Activated T-helper 1 cell treated with anti-CD3 and anti-CD28 coated beads, Interleukin-12 subunit alpha, Interleukin-12 subunit beta, Interleukin-2, Interleukin-4 antibody, amounts not matched to agents 30 ng/mL and 10 ng/mL and 1 ng/mL, durations not matched to agents 14 hours and 24 hours and 36 hours (primary cell): ENCODE measurements at places on chromosomes 16 and 17.

GRCh38 chr17:50161023-50161910 lies 4.5 kb upstream of the SGCA start:
- DNase-seq = peak; percentile 96

GRCh38 chr17:58019039-58019438 lies 12.0 kb upstream of the SRSF1 start:
- no peak for DNase-seq

DNA sequence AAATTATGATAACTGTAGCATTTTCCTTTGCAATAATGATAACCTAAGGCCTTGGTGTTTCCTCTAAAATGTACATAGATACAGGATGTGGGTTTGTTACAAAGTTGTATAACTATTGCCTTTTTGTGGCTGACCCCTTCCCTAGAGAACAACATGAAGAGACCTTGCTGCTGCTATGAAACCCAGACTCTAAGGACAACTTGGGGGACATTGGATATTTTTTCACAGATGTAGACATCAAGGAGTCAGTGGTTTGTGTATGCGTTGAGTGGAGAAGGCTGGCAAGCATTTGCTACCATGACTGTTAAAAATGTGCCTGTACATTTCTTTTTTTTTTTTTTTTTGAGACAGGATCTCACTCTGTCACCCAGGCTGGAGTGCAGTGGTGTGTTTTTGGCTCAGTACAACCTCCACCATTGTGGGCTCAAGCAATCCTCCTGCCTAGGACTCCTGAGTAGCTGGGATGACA lies 12.3 kb downstream of the HMOX2 start:
- no peak for DNase-seq

DNA sequence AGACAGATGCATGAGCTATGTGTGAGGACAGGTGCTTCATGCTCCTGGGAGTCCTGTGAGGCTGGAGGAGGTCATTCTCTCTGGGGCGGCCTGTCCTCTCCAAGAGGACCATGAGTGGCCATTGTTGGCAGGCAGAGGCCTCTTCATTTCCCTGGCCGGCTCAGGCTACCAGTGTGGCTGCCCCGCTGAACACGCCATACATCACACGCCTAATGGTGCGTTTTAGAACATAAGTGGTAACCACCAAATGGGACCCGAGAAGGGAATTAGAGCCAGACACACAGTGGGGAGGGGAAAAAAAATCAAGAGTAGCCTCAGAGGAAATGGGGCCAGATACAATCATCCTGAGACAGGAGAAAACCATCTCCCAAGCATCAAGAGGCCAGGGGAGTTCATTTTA lies 140.0 kb downstream of the SPACA3 start:
- DNase-seq = no peak

DNA sequence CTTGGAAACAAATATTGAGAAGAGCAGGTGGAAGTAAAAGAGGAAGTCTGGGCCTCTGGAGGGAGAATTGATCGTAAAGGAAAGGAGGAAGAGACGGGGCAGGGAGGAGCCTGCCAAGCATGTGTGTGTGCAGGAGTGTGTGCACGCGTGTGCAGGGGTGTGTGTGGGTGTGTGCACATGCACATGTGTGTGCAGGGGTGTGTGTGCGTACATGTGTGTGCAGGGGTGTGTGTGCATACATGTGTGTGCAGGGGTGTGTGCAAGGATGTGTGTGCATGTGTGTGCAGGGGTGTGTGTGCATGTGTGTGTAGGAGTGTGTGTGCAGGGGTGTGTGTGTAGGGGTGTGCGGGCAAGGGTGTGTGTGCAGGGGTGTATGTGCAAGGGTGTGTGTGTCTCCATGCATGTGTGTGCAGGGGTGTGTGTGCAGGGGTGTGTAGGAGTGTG lies 10.0 kb downstream of the CEP295NL start:
- DNase-seq = no peak

DNA sequence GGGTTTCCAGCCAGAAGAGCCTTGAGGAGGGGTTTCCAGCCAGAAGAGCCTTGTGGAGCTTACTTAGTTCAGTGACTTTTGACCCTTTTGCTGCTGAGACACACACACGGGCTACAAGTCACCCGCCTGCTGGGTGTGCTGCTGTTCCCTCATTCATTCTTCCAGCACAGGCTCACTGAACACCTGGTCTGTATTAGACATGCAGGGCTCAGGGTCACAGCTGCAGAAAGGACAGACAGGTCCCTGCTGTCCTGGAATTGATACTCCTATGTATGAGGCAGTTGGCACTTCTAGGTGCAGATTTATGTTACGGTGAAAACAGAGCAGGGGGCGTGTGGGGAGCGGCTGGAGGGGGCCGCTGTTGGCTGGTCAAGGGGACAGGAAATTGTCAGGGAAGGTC lies 6.8 kb downstream of the CACNG4 start:
- no peak for DNase-seq

DNA sequence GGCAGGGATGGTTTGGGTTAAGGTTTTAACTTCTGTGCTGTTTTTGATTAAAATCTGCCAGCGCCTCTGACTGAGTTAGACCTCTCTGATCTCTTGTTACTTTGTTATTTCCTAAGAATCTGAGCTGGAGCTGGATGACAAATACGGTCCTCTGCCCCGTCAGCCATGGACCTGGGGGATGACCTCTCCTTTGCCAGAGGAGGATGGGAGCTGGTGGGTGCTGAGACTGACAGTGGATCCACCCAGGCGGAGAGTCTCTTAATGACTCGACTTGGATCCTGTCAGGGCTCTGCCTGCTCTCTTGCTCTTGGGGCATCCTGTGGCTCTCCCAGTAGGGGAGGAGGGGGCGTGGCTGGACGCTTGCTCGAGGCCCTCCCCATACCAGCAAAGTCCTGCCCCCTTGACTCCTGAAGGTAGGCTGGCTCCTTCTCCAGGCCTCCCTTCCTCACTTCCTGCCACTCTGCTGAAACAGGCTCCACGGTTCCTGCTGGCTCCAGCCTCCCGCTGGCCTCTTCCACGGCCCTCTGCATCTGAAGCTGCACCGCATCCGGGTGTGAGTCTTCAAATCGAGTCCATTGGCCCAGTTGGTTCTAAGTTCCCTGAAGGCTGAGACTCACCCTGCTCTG lies 24.8 kb upstream of the MAP3K14 start:
- no peak for DNase-seq

DNA sequence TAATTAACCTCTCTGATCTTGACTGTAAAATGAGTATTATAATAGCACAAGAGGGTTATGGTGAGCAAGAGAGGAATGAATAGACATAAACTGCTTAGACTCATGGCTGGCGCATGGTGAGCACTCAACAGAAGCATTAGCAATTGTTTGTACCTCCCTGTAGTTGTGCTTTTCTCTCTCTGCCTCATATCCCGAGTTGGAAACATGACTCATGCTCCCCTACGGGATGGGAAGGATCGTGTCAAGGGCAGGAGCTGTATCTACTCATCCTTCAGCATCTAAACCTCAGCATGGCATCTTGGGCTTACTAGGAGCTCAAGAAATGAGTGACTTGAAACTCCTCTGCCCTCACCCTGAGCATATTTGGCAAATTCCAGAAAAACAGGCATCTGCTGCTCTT lies 299.6 kb downstream of the MAP2K4 start:
- DNase-seq = no peak

- DNase-seq = no peak
Observed at GRCh38 chr16:21283521-21284289, 5.6 kb upstream of the CRYM start.

DNA sequence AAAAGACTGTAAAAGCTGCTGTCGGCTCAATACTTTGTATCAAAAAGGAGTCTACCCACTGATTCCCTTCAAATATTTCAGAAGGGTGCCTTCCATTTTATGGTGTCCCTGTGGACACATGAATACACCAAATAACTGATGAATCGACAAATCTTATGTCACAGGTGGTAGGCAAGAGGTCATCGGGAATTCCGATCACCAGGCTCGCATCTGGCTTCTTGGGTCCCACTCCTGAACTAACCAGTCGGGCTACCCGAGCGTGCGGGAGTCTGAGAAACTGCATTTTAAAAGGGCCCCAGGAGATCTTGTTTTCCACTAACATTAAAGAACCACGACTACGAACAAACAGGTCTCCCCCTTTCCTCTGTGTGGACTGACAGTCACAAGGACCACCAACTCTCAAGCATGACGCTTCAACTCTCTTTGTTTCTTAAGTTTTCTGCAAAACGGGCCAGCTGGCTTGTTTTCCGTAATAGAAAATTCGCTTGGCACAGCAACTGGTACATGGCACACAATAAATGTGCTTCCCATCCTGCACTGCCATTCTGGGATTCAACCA lies 873 bp downstream of the PSME3IP1 start:
- no peak for DNase-seq

- no peak for DNase-seq
Observed at GRCh38 chr17:80352991-80353665, 61.8 kb upstream of the ENDOV start.

DNA sequence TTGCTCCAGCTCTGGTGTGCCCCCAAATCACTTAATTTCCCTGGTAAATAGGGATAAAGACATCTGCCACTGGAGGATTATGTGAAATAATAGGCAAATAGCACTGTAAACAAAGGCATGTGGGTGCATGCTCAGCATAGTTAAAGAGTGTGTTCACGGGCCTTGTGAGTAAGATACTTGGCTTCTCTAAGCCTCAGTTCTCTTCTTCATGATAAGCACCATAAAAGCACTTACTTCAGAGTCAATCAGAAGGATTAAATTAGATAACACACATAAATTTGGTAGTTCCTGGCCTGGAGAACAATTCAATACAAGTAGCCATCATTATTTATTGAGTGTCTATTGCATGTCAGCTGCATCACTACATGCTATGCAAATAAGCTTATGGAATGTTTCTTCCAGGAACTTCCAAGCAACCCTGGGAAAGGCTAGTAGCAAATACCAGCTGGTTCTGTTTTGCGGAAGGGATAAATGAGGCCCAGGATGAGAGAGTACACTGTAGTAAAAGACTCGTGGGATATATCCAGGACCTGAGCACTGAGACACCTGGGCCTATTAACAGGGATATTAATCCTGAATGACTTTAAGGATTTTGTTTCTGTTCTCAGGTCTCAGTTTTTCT lies 14.5 kb downstream of the CCL11 start:
- DNase-seq = no peak

DNA sequence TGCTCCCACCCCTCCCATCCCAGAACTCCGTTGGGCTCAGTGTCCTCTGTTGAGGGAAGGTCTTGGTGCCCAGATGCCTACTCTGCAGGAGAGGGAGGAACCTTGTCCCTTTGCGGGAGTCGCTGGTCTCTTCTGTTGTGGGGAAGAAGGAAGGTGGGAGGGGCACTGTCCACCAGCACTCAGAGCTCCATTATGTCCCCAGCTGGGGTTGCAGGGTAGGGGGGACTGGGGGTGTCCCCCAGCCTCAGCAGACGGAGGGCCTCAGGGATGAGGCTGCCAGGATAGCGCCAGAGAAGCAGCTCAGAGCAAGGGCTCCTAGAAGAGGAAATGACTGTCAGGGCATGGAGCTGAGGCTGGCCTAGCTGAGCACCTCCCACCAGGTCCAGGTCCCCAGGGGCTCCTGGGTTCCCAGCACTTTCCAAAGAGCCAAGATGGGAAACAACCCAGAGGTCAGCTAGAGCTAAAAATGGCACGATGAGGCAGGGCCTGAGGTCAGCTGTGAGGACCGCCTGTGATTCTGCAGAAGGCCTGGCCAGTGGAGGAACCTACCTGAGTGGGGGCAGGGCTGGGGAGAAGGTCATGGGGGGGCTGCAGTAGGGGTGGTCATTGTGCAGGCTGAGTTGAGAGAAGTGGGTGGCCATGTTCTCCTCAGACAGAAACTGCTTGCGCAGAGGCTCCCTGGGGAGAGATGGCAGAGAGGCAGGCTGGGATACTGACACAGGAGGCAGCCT lies 893 bp downstream of the HCFC1R1 start:
- DNase-seq = no peak

DNA sequence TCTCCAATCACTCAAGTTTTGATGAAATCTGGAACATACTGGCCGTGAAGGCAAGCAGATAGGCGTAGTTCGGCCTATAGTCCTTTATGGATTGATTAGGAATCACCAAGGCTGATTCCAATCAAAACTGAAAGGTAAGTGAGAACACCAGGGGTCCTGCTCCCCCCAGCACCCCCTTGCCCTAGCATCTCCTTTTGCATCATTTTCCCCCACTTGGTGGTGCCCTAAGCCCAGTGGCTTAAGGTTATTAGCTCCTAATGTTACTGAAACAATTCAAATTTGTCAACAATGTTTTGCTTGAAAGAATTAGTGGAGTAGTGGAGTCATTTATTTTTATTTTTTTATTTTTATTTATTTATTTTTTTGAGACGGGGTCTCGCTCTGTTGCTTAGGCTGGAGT lies 4.9 kb downstream of the SLFN14 start:
- DNase-seq = no peak

DNA sequence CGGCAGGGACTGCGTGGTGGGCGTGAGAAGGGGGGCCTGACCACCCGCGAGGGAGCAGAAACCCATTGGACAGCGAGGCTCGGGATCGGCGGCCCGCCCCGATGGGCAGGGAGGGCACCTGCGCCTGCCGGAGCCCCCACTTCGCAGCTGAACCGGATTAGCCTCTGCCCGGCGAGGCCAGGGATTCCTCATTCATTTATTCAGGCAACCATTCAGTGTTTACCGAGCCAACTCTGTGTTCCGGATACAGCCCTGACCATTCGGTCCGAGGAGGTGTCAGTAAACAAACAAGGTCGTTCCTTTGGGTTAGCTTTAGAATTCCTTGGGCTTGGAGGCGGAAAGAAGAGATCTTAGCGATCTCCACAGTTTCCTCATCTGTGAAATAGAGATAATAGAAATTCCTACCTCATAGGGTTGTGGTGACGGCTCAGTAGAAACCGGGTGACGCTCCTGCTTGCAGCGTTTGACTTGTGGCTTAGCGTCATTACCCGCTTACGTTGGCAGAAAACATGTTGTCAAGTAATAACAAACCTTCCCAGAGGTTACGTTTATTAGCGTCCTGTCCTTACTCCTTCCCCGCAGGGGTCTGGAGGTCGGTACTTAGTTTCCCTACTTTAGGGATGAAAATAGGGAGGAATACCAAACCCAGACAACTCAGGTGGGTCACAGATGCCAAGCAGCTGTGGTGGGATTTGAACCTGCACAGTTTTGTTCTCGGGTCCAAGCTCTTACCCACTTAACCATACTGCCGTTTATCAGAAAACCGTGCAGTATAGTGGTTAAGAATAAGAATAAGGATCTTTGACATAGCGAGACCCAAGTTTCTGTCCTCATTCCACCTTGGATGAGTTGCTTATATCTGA lies 893 bp downstream of the POLR3E start:
- DNase-seq = peak; percentile 73

GRCh38 chr16:4067262-4068001 lies 48.8 kb downstream of the ADCY9 start:
- no peak for DNase-seq

GRCh38 chr17:65942592-65942991 lies 249.3 kb downstream of the CEP112 start:
- DNase-seq = no peak

- no peak for DNase-seq
Observed at GRCh38 chr16:85377388-85378144, 235.6 kb upstream of the GSE1 start.
